ENCODE measurements at places on chromosomes 7 and 10. TPM values are rescaled to one million over a fixed set of nuclear protein-coding genes. Genes with fewer than 3 reads are reported as not detected.
A peak's percentile ranks its signal among the peaks of the same experiment; 100 is the strongest.

The C7orf33 gene
- not detected for polyA plus RNA-seq

The LLCFC1 gene
- 1.3 TPM for polyA plus RNA-seq

The STK32C gene
- polyA plus RNA-seq, result 16.1 TPM

The CUBN gene
- polyA plus RNA-seq, result 178 TPM

The BMPER gene
- polyA plus RNA-seq, result 22.6 TPM

The FBXL13 gene
- polyA plus RNA-seq, result 4.1 TPM

The ZNF365 gene
- 0.36 TPM for polyA plus RNA-seq

The NEURL1 gene
- polyA plus RNA-seq, result 1.9 TPM

The OPN1SW gene
- polyA plus RNA-seq, result 1.2 TPM

The STAG3 gene
- 34.3 TPM for polyA plus RNA-seq

The TAS2R4 gene
- 6.6 TPM for polyA plus RNA-seq

GRCh38 chr10:69791812-69792211 is 9.9 kb upstream of the COL13A1 start:
- no peak for DNase-seq

DNA sequence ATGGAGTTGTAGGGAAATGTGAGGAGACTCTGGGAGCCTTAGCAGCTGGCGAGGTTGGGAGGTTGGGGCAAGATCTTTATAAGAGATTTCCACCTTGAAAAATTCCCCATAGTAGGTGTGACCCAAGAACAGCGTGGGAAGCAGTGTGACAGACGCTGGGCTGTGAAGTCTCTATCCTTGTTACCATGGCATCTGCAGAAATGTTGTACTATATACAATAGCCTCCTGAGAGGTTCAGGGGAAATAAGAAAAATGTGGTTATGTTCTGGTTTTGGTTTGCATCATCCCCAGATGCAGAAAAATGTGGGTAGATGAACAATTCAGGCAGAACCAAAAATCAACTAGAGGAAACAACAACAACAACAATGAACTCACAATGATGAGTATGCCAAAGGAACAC is 498.6 kb downstream of the SH2D4B start:
- no peak for DNase-seq

DNA sequence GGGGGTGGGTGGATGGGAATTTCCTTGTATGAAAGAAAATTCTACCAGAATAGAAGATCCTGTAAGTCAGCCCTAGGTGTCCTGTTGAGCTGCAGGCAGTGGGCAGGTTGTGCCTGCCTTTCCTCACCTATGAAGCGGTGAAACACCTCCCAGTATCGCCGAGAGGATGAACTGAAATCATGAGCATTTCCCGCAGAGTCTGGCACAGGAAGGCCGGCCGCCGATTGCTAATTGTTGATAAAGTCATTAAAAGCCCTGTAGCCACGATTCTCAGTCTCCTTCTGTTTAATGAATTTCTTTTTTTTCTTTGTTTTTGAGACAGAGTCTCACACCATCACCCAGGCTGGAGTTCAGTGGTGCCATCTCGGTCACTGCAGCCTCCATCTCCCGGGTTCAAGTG is 142.1 kb downstream of the CAMK1D start:
- no peak for DNase-seq

DNA sequence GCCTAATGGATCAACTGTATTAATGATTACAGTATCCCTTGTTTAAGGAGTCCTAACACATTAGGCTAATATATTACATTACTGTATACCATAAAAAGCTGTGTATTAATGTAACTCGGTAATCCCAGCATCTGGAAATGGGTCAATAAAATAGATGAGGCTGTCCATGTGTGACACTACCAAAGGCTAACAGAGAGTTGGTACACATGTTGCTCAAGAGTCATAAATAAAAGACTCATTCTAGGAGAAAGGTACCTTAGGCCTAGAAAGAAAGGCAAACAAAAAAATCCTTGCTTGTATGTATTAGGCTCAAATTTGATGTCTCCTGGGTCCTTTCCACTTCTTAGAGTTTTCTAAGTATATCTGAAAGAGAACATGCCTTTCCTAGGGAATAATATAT is 14.6 kb downstream of the MCMBP start:
- DNase-seq, result no peak

DNA sequence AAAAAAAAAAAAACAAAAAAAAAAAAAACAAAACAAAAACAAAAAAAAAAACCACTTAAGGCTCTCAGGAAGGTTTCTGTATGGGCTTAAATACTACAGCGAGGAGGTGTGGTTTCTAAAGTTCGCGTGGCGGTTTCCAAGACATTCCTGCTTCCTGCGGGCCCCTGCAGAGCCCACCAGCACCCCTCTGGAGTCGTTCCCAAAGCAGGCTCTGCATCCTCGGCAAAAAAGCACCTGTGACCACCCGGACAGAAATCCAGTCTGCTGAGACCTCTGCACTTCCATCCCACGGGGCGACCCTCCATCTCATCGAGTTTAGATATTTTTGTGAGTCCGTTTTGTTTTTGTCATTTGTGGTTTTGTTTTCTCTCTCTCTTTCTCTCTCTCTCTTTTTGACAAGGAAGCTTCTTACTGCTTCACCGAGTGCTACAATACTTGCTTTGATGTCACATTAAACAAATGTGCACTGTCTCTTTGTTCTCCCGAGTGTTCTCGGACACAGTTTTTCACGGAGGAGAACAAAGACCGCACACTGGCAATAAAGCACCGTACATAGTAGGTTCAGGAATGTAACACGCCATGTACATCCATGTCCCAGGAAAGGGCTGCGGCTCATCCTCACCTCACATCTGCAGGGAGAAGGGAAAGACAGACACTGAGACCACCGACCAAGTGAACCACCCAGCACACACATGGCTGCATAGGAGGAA is 21.5 kb downstream of the PDGFA start:
- no peak for DNase-seq

DNA sequence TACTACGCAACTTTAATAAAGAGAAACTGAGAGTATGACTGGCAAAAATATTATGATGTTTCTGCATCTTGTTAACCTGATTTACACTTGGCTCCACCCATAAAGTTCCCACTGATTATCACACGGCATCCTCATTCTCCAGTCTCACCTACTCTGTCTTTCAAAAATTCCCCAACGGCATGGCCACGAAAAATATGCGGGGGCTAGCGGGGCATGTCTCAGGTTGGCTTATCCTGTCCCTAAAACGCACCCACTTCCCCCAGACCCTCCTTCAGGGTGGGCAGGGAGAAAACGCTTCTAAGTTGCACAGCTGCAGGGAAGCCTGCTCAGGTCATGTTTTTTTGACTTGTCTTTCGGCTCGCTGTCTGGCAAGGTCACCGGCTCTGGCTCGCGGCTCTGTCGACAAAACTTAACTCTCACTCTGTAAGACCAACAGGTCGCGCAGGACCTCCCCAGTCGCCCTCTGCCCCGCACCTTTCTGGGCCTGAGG is 3.8 kb downstream of the CDK6 start:
- DNase-seq, result no peak

- no peak for DNase-seq
Observed at GRCh38 chr7:20558963-20559716, 56.3 kb upstream of the ABCB5 start.

DNA sequence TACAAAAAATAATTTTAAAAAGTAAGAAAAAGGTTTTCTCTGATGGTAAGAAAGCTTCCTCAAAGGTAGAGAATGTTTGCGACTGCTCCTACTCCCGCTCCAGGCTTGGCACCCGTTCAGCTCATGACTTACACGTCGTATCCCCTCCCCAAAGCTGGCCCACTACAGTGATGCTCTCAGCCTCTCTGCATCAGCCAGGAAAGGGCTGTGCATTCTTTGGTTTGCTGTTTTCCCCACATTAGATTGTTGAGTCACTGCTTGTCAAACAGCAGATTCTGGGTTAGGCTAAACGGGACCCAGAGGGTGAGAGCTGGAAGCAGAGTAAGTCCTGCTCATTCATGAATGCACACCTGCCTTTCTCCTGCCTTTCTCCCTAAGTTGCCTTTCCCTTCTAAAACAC is 54.7 kb upstream of the NMT2 start:
- DNase-seq, result no peak

GRCh38 chr10:4121502-4122380 is 336.7 kb upstream of the KLF6 start:
- no peak for DNase-seq

GRCh38 chr7:2063563-2064260 is 169.0 kb downstream of the MAD1L1 start:
- no peak for DNase-seq

DNA sequence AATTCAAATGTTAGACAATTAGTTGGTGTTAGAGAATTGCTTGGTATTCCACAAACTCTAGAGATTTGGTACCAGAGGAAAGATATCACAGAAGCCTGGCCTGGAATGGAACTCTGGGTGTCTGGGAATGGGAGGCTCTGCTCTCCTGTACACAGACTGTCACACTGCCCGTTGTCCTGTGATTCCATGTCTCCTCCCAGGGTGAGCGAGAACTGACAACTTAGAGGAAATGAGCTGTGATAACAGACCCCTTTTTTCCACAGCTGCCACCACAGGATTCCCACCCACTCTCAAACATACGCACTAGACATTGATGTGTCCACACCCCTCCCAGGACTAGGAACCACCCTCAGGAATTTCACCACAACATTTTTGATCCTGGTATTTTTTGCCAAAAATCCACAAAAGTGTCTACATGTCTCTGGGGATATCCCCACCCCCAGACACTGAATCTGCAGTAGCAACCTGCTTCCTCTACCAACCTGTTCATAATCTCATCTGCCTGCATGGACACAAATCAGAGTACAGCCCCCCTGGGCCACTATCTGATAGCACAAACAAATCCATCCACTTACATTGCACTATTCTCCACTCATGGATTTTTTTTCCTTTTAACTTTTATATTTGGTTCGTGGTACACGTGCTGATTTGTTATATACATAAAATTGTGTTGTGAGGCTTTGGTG is 4.7 kb downstream of the ZNF273 start:
- no peak for DNase-seq

DNA sequence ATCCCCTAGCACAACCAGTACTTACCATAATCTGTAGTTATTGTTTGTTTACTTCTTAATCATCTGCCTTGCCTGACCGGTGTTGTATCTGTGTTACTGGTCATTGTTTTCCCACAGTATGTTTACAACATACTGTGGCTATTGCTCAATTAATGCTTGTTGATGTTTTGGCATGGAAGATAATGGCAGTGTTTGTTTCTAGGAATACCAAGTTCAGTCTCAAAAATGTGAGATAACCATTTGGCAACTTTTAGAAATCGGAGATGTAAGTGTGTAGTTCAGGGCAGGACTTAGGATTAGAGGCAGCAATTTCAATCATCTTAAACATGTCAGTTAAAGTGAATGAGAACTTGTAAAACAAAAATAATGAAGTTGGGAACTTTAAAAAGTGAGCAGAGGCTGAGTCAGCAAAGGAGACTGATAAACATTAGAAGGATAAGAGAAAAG is 8.2 kb downstream of the MINDY3 start:
- no peak for DNase-seq

- no peak for DNase-seq
Observed at GRCh38 chr7:17042211-17042610, 160.4 kb upstream of the AGR3 start.

GRCh38 chr7:13989949-13990305 is 461 bp upstream of the ETV1 start:
- DNase-seq, result no peak

- DNase-seq, result no peak
Observed at GRCh38 chr7:151517601-151518104, 2.0 kb downstream of the RHEB start.

DNA sequence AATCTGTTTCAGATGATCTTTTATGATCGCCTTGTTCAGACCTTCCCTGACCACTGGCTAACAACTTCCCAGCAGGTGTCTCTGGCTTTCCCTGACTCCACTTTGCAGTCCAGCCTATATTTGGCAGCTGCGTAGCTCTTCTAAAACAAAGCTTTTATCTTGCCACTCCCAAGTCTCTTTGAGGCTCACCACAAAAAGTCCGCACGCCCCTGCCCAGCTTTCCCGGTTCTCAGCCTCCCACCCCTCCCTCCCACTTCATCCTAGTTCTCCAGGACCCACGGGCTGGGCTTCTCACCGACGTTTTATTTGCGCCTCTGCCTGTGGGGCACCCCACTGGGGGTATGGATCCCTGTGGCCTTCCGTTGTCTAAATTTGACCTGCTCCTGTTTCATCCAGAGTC is 58.9 kb upstream of the USP6NL start:
- no peak for DNase-seq

- DNase-seq, result peak; percentile 65
Observed at GRCh38 chr7:28956608-28957063, 1.5 kb downstream of the TRIL start.

DNA sequence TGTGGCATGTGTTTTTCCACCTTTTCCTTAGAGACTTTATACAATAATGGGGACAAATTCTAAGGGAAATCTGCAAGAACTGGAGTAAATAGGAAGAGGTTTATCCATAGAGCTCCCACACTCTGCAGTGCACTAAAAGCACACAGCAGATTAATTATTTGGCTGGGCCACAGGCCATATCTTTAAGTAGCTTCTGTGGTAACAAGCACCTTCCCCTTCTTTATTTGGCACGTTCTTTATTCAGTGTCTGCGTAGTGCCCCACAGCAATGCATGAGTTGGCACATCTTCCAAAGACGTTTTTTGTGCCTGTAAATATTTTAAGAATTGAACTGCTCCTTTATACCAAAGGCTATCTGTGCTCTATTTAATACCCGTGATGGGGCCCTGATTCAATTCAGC is 104.9 kb upstream of the MBL2 start:
- no peak for DNase-seq

DNA sequence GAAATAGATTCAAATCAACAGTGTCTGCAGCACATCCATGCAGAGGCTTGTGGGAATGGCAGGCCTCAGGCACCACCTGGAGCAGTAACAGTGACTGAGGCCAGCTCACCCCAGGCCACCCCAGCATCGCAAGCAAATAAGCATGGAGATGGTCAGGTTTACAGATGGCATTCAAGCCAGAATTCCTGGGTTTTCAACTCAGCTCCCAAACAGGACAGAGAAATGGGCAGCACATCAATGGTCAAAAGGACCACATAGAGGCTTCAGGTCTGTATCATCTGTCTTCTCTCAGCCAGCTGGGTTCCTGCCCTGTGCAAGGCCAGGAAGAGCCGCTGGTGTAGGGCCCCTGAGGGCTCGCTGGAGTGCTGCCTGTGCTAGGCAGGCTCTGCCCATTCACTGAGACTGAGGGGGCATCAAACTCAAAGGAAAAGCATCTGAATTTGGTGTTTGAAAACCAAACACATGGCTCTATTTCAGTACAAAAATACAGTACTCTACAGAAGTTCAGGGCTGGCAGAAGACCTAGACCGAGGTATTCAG is 112.5 kb downstream of the KMT2E start:
- DNase-seq, result no peak

GRCh38 chr7:27689150-27689549 is 26.5 kb upstream of the HIBADH start:
- no peak for DNase-seq

GRCh38 chr7:132392713-132393112 is 183.6 kb downstream of the PLXNA4 start:
- no peak for DNase-seq

- no peak for DNase-seq
Observed at GRCh38 chr10:96074776-96075175, 31.4 kb downstream of the CCNJ start.

GRCh38 chr10:78508955-78509748 is 475.5 kb downstream of the RPS24 start:
- DNase-seq, result no peak
